Germinal center (tissue), 1 donor: ENCODE measurements at places on chromosomes 5 and 9.

DNA sequence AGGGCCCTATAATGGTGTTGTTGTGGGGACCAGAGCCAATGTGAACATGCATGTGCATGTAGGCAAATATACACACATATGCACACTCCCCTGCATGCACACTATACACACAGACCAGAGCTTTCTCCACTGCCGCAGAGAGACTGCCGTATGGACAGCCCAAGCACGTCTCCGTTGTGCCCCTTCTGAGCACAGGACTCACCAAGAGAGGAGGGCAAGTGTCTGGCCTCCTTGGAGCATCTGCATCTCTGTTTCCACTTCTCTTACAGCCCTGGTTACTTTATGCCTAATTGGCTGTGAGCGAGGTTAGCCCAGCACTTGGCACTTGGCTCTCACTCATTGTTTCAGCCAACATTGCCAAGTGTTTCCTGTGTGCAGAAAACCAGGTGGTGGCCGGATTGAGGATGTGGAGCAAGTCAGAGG, 30.4 kb downstream of the CSF2 start:
- no peak for DNase-seq

- no peak for DNase-seq
Measured at GRCh38 chr5:87951661-87952060, 317.0 kb downstream of the TMEM161B start.

DNA sequence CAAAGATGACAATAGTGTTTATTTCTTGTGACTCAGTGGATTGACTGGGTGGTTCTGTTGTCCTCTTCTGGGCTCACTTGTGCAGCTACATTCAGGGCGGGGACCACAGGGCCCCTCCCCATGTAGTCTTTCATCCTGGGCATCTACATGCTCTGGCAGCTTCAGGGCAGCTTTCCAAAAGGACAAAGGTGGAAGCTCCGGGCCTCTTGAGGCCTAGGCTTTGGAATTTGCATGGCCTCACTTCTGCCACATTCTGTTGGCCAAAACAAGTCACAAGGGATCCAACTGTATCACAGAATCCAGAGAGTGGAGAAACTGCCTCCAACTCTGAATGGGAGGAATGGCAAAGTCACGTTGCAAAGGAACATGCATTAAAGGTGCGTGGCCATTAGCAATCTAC, 64.3 kb downstream of the ARHGAP26 start:
- DNase-seq, result no peak

DNA sequence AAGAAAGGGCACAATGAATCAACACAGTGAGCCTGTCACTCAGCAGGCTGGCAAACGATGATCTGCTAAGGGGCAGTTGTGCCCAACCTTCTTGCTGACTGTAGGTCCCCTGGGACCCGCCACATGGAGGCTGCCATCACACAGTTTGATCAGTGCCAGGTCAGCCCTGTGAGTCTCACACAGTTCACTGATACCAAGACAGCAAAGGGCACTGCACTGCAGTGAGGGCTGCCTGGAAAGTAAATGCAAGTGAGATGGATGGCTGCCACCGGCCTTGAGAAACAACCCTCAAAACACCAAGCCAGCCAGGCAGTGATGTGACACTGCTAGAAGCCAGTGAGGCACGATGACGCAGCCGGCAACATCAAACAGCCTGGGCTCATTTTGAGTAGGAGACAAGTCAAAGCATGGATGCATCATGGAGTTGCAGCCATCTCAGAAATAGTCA, 30.3 kb downstream of the FOXD1 start:
- no peak for DNase-seq

GRCh38 chr9:92954886-92955285, 7.6 kb downstream of the FGD3 start:
- DNase-seq, result no peak
